ENCODE measurements at places on chromosomes 1 and 21.

DNA sequence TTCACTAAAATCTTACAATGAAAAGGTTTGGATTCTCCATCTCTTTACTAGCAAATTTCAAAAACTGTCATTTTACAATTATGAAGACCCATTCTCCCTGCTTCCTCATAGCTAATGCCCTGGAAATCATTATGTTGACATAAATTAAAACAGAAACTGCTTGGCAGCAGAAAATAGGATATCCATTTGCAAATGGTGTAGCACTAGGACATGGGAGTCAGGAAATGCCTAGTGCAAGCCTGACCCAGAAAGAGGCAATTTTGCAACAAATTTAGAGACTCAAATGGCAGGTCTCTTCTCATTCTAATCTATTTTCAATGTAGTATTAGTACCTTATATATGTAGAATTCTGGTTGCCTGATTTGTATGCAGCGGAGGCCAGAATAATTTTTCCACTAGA lies 2.2 kb downstream of the GBP5 start:
- no peak for DNase-seq

- DNase-seq, result no peak
Measured at GRCh38 chr1:232901255-232901654, 49.2 kb upstream of the NTPCR start.

DNA sequence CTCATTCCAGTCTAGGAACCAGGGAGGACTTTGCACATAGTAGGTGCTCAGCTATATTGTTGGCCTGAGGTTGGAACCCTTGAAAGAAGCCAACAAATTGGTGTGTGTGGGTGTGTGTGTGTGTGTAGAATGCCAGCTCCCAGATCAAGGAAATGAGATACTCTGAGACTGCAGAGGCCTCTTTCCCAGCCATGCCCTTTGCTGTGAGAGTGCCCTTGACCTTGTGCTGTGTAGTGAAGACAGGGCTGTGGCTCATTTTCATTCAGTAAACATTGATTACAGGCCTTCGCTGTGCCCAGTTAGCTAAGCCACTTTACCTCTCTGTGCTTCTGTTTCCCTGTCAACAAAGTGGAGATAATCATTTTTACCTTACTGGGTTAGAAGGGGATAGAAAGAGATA lies 3.2 kb downstream of the CYP4B1 start:
- no peak for DNase-seq

DNA sequence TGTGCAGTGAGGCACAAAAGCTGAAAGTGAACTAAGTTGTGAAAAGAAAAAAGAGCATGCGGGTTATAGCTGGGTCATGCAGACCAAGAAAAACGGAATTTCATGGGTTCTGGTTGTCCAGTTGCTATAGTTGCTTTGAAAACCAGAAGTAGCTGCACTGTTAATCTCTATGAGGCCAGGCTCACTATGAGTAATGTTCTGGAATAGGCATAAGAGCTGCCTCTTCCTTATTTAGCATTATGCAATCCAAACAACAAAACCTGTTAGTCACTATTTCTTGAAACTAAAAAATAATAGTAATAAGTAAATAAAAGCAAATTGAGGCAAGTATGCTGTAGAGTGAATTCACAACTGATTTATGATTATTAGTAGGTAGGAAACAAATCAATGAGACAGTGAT lies 1383.7 kb downstream of the MRPL39 start:
- no peak for DNase-seq

DNA sequence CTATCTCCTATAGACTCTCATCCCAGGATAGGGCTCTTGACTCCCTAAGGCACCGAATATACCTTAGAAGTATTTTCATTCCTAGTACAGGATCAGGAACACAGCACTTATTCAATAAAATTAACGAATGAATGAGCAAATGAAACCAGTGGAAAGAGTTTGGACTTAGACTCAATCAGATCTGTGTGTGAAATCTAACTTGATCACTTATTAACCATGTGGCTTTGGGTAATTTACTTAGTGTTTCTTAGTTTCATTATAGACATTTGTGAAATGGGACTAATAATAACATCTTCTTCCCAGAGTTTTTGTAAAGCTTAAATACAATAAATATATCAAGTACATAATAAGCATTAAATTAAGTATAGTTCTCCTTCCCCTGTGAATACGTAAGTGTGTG lies 230.1 kb downstream of the ADGRL2 start:
- no peak for DNase-seq

DNA sequence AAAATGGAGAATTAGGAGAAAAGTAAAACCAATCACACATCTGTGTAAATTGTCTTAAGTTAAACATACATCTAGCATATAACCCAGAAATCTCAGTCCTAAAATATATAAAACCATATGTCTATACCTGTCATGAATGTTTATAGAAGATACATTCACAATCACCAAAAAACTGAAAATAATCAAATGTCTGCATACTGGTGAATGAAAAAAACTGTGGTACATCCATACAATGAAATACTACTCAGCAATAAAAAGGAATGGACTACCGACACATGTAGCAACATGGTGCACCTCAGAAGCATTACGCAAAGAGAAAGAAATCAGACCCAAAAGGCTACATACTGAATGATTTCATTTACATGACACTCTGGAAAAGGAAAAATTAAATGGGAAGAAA lies 47.7 kb upstream of the SEC16B start:
- no peak for DNase-seq

GRCh38 chr1:78351551-78352216 lies 139.1 kb upstream of the PTGFR start:
- no peak for DNase-seq

DNA sequence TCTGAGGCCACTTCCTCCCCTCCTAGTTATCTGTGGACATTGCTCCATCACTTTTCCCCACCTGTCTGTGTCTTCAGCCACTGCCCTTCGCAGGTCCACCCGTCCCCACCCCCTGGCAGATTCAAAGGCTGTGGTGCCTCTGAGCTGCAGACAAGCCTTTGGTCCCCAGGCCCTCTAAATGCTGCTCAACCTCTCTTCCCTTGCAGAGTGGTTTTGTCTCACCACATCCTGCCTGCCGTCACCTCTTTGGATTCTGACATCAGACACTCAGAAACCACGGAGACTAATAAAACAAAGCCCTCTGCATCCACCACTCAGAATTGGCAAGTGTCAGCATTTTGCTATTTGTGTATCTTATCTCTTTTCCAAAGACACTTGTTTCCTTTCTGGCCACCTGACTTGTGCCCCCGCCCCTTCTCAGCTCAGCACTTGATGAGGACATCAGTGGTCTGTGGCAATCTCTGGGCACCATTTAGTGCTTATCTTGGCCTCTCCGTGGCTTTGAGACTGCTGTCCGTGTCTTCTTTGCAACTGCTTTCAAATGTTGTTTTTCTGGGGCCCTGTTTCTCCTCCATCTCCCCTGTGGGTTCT lies 7.7 kb downstream of the CNIH3 start:
- DNase-seq, result no peak

GRCh38 chr1:150165622-150166612 lies 16.2 kb downstream of the PLEKHO1 start:
- no peak for DNase-seq

DNA sequence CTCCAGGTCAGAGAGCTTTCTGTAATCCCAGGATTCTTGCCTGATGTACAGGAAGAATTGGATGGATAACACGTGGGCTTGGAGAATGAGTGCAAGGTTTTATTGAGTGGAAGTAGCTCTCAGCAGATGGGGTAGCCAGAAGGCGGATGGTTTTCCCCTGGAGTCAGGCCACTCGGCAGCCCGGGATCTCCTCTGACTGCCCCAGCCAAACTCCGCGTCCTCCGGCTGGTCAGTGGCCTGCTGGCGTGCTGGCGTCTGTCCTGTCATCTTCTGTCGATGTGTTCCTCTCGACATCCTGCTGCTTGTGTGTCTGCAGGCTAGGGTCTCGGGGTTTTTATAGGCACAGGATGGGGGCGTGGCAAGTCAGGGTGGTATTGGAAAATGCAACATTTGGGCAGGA lies 27.4 kb upstream of the GJA9 start:
- DNase-seq, result no peak

GRCh38 chr1:5375481-5375880 lies 616.7 kb downstream of the NPHP4 start:
- no peak for DNase-seq

DNA sequence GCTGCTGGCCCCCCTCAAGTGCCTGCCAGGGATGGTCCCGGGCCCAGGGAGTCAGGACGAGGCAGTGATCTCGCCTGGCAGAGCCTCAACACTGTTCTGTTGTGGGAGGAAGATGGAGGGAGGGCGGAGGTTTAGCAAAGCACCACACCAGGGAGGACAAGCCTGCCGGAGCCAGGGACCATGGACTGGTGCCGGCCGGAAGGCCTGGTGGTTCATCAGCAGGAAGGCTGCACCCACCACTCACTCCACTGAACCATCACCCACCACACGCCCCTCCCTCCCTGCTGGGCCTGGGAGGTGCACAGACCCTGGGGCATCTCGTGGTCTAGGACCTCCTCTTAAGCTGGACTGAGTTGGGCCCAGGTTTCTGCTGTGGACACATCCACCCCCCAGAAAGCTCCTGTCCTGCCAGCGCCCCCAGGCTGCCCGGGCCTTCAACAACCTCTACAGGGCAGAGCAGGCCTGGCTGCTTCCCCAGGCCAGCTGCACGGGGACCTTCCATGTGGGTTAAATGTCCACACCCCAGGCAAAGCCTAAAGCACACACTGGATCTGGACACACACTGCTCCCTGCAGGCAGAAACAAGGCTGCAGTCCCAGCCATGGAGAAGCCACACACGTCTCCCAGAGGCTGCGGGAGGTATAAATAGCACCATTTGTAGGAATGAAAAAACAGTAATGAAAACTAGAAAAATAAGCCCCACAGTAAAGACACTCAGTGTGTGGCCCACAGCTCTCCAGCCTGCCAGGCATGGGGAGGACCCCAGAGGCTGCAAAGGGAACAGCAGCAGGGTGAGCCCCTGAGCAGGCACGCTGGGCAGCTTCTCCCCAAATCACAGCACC lies 10.4 kb upstream of the TMEM240 start:
- no peak for DNase-seq

GRCh38 chr1:19140465-19140864 lies 69.6 kb downstream of the UBR4 start:
- no peak for DNase-seq

- no peak for DNase-seq
Measured at GRCh38 chr1:237396426-237396825, 354.4 kb downstream of the RYR2 start.

- DNase-seq, result no peak
Measured at GRCh38 chr1:29806646-29807319, 570.5 kb downstream of the PTPRU start.

DNA sequence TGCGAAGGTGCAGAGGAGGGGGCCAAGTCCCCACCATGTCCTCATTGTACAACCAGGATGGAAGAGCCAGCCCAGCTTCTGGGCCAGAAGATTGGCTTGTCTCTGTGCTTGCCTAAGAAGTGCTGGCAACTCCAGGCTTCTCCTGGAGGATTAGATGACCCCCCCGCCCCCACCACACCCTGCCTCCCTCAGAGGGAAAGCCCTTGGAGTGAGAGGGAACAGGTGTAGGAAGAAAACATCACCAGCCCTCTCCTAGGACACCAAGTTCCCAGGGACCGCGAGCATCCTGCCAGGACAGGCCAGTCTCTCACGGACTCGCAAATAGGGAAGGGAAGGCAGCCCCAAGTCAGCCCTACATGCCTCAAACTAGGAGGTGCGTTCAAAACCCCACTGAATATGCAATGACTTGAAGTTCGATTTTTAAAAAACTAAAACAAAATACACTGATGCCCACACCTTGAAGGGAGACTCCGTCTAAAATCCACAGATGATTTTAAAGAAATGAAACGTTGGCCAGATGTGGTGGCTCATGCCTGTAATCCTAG lies 20.7 kb upstream of the SLC25A33 start:
- DNase-seq, result no peak

DNA sequence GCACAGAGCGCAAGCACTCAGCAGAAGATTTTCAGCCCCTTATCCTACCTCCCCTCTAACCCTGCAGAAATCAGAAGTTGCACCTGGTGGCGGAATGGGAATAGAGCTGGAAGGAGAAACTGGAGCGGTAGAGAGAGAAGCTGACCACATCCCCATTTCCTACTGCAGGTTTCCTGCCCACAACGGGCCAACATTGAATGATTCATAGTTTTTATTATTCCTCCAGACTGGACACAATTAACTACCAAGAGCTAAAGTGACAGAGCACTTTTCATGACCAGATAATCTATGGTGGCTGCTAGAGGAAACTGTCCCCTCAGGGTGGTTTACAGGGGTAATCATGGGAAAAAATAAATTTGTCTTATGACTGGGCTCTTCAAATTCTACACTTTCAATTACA lies 21.3 kb upstream of the LRRC8D start:
- DNase-seq, result no peak

- no peak for DNase-seq
Measured at GRCh38 chr21:27371115-27371974, 404.5 kb upstream of the ADAMTS5 start.

Measured in Right ventricle myocardium inferior (tissue), 1 donor.